CD4-positive, alpha-beta T cell treated with Interleukin-6 at 100 ng/mL for 8 hours (primary cell): ENCODE measurements at places on chromosomes 11 and 22.
A peak's percentile ranks its signal among the peaks of the same experiment; 100 is the strongest.

GRCh38 chr11:70262951-70263350 lies 7.5 kb upstream of the PPFIA1 start:
- no peak for DNase-seq

- no peak for DNase-seq
Measured at GRCh38 chr11:78160557-78160956, 21.1 kb upstream of the ALG8 start.

- peak; percentile 30 for DNase-seq
Measured at GRCh38 chr22:22558972-22559603, at the start of gene PRAME. Gene PRAME (minus strand): TSS chr22:22559265. CDS start chr22:22556832, 2,433 bp downstream.

DNA sequence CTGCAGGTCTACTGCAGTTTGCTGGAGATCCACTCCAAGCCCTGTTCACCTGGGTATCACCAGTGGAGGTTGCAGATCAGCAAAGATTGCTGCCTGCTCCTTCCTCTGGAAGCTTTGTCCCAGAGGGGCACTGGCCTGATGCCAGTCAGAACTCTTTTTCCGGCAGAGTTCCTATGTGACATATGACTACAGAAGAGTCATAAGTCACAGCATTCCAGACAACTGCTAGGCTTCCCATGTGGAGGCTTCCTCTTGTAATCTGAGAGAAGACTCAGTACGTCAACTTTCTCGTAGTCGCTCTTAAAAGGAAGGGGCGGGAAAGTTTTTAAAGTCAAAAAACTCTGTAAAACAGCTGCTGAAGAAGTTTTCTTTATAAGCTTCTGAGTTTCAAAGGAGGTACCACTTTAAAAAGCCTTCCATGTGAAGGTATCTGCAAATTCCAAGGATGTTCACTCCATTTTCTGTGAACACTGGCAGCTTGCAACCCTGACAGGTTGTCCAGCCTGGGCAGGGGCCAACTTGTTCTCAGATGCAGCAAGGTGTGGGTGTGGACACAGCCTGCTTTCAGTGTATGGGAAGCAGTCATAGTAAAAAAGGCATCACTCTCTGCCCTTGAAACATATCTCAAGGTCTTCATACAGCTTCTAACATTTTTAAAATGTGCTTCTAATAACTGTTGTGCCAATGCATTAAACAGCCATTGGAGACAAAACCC lies 97.8 kb downstream of the ME3 start:
- no peak for DNase-seq

- DNase-seq: no peak
Measured at GRCh38 chr11:73651661-73652045, 5.3 kb downstream of the PLEKHB1 start.

DNA sequence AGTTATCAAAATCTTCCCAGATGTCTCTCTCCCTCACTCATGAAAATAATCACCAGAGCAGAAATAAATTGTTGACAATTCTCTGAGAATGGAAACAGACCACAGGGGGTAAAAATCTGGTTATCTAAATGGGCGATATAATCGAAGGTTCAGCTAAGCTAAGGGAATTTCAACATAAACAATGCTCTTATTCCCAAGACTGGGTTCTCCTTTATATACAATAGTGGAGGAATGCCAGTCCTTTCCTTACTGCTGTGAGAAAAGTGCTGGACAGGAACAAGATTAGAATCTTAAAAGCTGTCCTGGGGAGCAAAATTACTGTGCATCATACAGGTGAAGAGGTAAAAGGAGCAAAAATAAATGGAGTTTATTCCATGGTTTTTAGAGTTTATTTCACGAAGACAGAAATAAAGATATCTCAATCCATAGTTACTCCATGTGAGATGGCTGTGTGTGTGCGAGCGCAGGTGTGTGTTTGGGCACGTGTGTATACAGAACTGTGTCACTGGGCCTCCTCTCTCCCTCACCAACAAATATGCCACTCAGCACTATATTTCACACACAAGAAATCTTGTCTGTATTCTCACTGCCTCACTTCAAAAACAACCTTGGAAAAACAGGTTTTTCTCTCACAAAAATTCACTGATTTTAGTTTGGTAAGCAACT lies 385.6 kb downstream of the DCDC1 start:
- no peak for DNase-seq

GRCh38 chr11:121059605-121060004 lies 35.7 kb downstream of the TBCEL start:
- DNase-seq: no peak

GRCh38 chr22:23020659-23021293 lies 49.5 kb upstream of the GNAZ start:
- DNase-seq: no peak

DNA sequence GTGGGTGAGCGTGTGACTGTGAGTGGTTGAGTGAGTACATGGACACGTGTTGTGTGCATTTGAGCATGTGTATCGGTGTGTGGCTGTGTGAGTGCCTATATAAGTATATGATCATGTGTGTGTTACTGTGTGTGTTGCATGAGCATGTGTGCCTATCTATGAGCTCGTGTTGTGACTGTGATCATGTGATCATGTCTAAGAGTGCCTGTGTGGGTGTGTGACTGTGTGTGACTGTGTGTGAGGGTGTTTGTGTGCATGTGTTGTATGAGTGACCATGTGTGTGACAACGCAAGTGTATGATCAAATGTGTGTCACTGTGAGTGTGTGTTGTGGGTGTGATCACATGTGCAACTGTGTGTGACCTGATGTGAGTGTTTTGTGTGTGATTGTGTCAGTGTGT lies 88.8 kb downstream of the UBASH3B start:
- no peak for DNase-seq

- DNase-seq: peak; percentile 68
Measured at GRCh38 chr11:82927264-82927880, 25.8 kb downstream of the DDIAS start.

DNA sequence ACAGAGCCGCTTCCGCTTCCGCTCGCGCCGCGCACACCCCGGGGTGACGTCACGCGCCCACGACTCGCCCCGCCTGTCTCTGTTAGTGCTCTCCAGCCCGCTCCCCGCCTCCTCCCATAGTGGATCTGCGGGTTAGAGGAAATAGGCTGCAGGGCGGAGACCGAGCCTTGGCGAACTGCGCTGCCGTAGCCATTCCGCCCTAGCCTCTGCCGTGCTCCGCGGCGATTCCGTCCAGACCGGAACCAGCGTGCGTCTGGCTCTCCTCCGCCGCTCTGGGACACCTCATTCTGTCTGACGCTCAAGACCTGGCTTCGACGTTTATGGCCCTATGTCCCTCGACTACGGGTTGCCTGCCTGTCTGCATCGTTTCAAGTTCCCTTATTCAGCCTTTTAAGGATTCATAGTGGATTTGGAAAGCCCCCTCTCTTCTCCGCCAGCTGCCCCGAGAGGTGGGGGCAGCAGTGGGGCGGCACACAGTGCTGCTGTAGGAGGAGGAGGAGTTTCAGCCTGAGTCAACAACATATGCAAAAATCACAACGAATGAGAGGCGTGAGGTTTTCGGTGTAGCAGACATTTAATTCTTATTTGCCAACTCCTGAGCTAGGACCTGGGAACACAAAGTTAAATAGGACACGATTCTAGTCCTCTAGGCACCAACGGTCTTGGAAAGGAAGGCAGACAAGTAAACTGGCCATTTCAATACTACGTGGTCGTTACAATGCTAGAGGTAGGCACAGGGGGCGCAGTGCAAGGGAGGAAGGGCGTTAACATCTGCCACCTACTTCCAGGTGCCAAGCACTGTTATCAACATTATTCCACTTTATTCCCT lies at the start of gene TAF10:
Gene TAF10 (minus strand): TSS at position 4 of the 829 bp plus-strand sequence. CDS start 27 bp downstream, outside the sequence.
- DNase-seq: peak; percentile 96

DNA sequence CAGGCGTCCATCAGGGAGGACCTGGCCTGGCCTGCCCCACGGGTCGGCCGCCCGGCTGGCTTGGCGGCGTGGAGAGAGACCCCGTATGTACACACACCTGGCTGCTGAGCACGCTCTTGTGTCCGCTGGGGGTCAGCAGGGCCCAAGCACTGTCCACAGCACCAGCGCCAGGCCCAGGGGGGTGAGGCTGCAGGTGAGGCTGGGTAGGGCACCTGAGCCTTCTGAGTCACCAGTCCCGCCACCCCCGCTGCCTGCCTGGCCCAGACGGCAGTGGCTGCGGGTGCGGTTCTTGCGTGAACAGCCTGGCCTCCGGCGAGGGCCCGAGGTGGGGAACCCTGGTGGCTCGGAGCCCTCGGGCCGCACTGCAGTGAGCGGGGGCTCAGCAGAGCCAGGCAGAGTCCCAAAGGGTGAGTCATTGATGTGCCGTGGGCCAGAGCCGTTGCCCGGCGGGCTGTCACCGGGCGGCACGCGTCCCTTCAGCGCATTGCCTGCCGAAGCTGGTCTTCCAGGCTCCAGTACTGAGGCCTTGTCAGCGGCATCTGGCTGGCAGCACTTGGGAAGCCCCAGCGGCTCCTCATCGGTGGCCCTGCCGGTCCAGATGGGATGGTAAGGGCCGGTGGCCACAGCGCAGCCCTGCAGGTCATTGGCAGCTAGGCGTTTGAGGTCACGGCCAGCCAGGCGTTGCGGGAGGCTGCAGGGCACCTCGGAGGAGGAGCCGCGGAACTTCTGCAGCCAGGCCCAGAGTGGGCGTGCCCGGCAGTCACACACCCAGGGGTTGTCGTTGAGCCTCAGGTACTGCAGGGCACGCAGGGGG lies 26.3 kb downstream of the RTN4R start:
- DNase-seq: no peak

GRCh38 chr11:15327786-15328231 lies 213.1 kb downstream of the INSC start:
- DNase-seq: no peak

DNA sequence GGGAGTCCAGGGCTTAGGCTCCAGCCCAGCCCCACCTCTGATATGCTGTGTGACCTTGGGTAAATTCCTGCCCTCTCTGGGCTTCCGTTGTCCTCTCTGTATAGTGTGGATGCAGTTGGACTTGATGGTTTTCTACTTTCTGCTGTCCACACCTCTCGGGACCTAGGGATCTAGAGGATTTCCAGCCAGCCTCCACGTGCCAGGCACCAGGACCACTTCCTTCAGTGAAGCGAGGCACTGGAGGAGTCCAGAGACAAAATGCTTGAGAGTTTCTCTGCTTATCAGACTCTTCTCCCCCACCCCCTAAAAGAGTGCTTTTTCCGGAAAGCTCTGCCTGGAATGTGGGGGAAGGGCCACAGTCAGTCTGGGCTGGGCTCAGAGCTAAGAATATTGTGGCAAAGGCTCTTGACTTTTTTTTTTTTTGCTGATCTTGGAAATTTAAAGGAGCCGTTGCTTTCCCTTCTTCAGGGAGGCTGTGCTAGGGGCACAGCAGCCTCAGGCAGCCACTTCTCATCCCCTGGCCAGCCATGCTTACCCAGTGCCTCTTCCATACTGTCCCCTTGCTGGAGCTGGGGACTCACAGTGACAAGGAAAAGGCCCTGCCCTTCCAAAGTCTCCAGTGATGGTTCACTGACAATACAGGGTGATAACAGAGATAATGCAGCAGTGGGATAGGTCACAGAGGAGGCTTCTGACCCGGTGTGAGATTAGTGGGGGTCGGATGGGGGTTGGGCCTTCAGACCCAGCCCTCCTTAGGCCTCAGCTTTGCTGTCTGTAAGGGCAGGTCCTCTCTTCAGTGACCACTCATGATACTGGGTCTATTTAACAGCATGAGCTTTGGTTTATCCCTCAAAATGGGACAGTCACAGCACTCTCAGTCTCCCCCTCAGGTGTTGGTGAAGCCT lies 2.9 kb upstream of the SERPINH1 start:
- no peak for DNase-seq

GRCh38 chr11:45182902-45183301 lies 36.5 kb downstream of the PRDM11 start:
- no peak for DNase-seq

DNA sequence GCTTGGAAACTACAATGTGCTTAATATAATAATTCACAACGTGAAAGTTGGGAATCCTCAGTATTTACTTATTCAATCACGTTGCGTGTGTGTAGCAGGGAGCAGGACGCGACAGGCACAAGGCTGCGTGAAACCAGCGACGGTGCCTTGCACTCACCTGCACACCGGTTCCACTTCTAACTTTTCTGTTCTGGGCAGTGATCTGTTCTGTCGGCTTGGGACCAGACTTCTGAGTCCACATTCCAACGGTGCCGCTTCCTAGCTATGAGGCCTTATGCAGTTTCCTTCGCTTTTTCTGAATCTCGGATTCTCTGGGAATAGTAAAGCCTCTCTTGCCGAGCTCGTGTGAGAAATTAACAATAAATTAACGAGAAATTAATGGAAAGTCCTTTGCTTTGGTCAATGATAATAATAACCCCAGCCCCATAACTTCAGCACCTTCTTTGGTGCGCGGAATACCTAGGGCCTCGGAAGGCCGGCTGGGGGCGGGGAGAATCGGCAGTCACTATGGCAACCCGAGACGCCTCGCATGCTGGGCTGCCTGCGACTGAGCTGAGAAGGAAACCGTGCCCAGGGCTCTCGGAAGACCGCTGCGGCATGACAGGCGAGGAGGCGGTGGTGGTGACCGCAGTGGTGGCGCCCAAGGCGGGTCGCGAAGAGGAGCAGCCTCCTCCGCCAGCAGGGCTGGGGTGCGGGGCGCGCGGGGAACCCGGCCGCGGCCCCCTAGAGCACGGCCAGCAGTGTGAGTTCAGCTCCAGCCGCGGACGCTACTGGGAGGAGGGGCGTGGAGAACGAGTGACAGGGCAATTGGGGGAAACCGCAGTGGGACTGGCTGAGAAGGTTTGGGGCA lies at the start of gene C11orf97:
Gene C11orf97 (plus strand): TSS at position 530 of the 850 bp plus-strand sequence. CDS start 68 bp downstream, at position 598.
- DNase-seq: peak; percentile 55
